SW 1271 (cell line): ENCODE measurements at places on chromosomes 5 and 9.

DNA sequence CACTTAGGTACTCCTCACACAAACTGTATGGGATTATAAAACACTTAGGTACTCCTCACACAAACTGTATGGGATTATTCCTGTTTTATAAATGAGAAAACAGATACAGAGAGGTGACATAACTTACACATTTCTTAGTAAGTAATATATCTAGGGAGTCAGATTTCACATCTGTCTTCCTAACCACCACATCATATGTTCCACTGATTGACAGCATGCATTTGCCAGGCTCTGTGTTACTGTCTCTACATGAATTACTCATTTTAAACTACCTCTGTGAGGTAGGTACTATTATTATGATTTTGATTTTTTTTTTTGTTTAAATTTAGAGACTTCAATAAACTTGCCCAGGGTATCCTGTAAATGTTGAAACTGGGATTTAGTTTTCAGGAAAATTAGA is 232.7 kb downstream of the CCDC171 start:
- no peak for DNase-seq

GRCh38 chr5:763397-763796 is 21.1 kb downstream of the ZDHHC11B start:
- no peak for DNase-seq

DNA sequence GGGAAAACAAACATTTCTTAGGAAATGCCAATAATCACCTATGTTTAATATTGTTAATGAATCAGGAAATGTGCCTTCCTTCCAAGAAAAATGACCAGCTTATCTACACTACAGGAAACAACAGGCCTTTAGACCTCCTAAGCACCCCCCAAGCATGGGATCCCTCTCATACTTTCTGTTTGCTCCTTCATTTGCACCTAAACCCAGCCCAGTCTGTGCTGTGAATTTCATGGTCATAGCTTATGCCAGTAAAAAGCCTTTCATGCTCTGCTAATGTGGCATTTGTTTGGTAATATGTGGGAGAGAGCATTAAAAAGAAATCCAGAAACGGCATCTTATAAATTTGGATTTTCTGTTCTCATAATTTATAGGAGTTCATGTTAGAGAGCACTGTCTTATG is 511.1 kb downstream of the EBF1 start:
- no peak for DNase-seq

GRCh38 chr5:82387001-82387818 is 109.1 kb upstream of the RPS23 start:
- no peak for DNase-seq

DNA sequence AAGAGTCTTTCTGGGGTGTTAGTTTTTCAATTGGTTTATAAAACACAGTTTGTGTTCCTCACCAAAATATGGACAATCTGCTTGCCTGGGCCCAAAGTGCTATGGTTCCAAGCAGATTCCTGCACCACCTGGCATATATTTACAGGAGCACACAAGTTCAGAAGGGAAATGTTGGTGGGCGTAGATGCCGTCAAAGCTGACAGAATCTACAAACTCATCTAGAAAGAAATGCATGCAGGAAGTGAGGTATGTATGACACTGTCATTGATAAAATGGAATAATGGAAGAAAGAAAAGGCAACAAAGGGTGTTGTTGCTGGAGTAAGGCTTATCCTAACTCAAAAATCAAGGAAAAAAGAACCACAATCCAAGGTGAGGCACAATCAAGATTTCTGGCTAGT is 225.8 kb downstream of the MLLT3 start:
- DNase-seq, result no peak

DNA sequence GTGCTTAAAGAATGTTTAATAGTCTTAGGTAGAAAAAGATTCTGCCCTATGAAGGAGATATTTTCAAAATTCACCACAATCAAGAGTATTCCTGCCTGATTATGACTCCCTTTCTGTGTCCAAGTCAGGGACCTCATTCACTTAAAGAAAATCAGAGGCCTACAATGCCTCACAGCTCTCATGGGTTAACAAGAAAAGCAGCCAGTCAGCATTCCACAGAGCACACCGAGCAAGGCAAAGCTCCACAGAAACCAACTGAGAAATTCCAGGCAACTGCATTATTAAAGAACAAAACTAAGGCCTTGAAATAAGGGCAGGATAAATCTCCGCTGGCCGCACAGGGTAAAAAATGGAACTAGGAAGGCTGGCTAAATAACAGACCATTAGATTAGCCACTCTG is 161.1 kb downstream of the TARS1 start:
- no peak for DNase-seq
